ENCODE measurements at places on chromosomes 16 and 17. TPM values are rescaled to one million over a fixed set of nuclear protein-coding genes. Genes with fewer than 3 reads are reported as not detected.

KRTAP17-1 gene
- polyA plus RNA-seq: not detected

MAP3K14 gene
- polyA plus RNA-seq: 8.4 TPM

EFCAB13 gene
- 6.5 TPM for polyA plus RNA-seq

ZNF213 gene
- polyA plus RNA-seq: 12.3 TPM

RNF43 gene
- polyA plus RNA-seq: 0.09 TPM

Measured in forelimb muscle (tissue), 1 donor.